ENCODE measurements at places on chromosomes 7 and 10.

DNA sequence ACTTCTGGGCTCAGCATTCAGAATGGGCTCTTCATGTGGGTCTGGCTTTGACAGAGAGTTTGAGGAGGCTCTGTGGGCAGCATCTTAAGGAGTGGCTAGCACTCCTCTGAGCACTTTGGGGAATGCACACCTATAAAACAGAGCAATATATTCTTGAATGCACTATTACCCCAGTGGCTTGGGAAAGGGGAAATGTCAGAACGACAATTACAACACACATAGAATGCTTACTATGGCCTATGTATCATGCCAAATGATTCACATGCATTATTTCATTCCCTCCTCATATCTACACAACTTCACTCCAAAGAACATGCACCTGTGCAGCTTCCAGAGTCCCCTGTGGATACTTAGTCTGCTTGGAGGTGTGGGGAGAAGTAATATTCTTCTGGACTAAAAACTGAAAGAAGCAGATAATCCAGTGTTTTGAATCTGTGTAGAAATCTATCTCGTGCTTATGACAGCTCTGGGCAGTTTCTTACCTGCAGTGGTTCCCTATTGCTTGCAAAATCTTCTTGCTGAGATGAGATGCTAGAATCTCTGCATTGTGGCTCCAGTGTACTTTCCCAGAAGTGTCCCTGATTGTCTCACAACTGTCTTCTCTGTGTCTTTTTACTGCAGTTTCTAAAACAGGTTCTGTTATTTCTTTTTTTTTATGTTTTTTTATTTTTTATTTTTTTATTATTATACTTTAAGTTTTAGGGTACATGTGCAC is 5.5 kb upstream of the MGAM start:
- no peak for DNase-seq

- DNase-seq: no peak
These were observed 50.4 kb upstream of the ZNF365 start for GRCh38 chr10:62323751-62324150.

DNA sequence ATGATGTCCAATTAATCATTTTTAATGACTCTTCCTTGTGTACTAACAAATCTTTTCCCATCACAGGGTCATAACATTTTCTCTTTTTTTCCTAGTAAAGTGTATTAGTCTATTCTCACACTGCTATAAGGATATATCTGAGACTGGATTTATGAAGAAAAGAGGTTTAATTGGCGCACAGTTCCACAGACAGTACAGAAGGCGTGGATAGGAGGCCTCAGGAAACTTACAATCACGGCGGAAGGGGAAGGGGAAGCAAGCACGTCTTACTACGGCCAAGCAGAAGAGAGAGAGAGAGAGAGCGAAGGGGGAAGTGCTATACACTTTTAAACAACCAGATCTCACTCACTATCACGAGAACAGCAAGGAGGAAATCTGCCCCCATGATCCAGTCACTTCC is 359.4 kb upstream of the NFE2L3 start:
- DNase-seq: no peak

GRCh38 chr10:86799188-86799845 is 42.9 kb downstream of the BMPR1A start:
- DNase-seq: no peak

GRCh38 chr10:77909021-77909748 is 17.4 kb downstream of the DLG5 start:
- DNase-seq: no peak

GRCh38 chr10:37816290-37816689 is 41.1 kb downstream of the ZNF248 start:
- no peak for DNase-seq

- no peak for DNase-seq
These were observed 180.9 kb downstream of the SEMA3A start for GRCh38 chr7:84013616-84014240.

- DNase-seq: no peak
These were observed 102.6 kb upstream of the HABP2 start for GRCh38 chr10:113450046-113450804.

DNA sequence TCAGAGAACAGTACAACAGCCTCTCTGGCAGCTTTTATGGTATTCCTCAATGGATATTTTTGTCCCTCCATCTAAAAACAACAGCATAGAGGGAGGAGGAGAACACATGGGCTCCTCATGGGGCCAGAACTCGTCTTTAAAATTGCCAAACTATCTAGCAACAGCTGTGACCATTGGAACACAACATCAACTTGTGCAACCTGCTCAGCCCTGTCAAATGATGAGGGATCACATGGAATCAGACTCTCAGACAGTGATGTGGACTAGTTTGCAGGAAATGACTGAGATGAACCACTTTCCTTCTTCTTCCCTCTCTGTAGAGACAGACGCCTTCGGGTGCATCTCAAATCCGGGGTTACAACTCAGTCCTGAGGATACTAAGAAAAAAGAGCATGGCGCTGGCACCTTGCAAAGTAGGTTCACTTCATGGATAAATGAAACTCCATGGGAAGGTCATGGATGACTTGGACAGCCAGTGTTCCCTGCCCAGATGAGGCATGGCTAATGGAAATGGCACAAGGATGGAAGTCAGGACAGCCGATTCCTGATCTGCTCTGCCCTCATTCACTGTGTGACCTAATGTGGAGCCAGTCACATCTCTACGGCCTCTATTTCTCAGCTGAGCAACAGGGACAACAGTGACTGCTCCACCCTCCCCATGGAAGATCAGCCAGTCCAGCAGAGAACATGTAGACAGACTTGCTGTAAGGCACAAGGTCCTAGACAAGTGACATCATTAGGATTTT is 24.6 kb upstream of the DGKI start:
- DNase-seq: no peak

DNA sequence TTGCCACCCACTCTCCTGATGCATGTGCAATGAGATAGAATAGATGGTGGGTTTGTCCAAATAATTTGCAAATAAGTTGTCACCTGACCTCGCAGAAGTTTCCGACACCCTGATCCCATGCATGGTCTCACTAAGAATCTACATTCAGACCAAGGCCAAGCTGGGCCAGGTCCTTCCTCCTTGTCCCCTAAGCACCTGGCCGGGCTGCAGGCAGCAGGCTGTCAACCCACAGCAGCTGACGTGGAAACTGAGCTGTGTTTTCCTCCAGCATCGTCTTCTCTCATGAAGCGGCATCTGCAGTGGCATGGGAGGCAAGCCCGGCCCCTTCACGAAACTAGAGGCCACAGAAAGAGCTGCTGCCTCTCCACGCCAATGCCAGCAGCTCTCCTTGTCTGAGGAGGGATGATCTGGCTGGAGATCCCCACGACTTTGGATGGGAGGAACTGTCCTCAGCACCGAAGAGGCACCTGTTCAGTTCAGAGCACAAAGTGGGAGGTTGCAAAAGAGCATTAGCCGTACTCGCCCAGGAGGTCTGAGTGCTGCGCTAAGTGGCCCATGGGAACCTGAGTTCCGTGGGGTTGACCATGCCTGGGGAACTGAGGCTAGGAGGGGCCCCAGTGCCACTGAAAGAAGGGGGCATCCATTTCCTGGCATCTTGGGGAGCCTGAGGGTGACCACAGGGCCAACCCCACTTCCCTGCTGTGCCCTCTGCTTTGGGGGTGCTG is 110.5 kb upstream of the INSIG1 start:
- no peak for DNase-seq

DNA sequence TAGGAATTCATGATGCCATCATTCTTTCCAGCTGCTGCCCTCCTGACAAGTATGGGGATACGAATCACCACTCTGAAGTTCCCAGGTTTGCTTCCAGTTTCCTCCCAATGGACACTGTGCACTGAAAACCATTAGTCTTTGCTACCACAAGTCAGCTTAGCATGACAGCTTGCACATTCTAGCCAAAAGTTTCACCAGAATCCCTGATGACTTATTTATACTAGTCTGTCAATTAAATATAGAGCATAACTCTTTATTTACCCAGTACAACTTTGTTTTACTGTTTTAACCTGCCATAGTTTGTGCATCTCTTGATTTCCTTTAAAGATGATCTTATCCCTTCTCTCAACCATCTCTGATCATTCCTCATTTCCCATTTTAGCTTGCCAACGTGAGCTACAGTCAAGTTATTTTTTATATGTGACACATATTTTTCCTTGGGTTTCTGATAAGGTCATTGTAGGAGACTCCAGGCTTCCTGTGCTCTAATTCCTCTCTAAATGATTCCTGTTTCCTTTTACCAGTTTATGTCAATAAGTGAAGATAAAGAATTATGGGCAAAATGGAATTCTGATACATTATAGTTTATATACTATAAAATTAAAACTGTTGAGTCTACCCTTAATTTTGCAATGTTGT is 167.5 kb upstream of the MEOX2 start:
- no peak for DNase-seq

GRCh38 chr10:92972066-92972870 is 88.3 kb upstream of the CYP26C1 start:
- peak; percentile 72 for DNase-seq

- no peak for DNase-seq
These were observed 53.0 kb upstream of the RAB18 start for GRCh38 chr10:27451054-27451453.

GRCh38 chr10:118817328-118818068 is 62.7 kb upstream of the CACUL1 start:
- no peak for DNase-seq

DNA sequence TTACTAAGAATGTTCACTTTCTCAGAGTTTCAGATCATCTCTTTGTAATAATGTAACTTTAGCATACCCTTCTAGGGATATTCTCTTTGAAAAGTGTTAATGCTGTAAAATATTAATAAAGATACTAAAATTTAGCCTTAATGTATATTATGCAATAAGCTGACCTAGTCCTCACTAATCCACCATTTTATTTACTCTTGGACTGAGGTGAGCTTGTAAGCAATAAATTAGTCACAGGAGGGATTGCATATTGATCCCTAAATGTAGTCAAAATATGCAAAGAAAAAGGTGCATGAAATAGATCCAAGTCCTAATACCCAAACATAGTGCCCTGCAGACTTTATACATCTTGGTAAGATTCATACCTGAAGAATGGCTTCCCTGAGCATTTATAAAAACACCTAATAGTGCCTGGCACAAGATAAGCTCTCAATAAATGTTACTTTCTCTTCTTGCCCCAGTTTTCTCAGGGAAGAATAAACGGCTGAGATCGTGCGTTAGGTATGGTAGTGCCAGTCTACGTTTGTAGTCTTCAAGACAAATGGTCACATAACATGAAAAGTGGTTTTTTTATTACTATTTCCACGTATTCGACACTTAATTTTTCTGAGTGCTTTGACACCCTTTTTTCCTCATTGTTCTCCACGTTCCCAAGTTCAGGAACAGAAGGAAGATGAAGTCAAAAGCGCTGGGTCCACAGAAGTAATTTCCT is 14.3 kb downstream of the INSIG1 start:
- no peak for DNase-seq

DNA sequence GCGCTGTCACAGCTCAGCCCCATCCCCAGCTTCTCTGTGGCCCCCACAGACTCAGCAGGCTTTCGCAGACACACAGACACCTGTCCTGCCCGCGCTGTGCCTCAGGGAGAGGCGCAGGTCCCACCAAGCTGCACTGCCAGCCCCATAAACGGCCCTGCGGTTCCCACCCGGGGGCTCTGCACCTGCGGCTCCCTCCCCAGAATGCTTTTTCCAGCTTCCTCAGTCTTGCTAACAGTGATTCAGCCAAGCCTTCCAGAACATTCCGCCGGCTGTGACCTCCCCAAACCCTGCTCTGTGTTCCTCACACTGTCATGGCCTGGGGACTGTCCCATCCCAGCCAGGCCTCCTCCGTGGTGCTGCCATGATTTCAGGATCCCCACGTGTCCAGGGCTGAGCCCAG is 27.8 kb upstream of the TNRC18 start:
- no peak for DNase-seq

DNA sequence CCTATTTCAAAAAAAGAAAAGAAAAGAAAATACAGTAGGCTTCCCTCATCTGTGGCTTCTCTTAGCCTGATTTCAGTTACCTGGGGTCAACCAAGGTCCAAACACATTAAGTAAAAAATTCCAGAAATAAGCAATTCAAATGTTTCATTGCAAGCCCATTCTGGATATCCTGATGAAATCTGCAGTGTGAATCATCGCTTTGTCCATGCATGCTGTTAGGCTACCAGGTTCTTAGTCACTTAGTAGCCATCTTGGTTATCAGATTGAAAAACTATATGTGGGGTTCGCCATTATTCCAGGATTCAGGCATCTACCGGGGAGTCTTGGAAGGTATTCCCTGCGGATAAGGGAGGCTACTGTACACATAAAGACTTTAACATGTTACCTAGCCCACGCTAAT is 991 bp upstream of the FAM204A start:
- peak; percentile 11 for DNase-seq

- DNase-seq: no peak
These were observed 174.7 kb upstream of the LYZL1 start for GRCh38 chr10:29114141-29114540.

DNA sequence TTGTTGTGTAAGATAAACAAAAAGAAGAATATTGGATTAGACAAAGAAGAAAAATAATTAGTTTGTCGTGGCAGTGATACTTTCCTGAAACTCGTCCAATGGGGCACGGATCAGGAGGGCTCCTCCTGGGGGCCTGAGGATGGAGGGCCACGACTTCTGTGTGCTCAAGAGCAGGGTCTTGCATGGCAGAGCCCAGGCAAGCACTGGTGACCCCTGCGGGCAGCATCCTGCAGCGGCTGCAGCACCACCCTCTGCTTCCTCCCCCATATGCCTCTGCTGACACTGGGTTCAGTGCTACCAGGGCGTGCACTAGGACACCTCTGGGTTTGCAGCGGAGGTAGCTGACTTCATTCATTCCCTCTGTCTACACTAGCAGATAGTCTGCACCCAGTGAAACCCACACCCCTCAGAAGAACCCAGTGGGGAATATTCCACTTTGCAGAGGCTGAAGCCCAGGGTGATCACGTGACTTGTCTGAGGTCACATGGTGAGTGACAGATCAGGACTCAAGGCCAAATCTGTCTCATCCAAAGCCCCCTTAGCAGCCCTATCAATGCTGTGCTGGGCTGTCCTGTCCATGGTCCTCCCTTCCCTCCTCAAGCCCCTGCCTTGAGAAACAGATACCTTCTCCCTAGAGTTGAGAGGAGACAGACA is 375.5 kb downstream of the TCERG1L start:
- no peak for DNase-seq

DNA sequence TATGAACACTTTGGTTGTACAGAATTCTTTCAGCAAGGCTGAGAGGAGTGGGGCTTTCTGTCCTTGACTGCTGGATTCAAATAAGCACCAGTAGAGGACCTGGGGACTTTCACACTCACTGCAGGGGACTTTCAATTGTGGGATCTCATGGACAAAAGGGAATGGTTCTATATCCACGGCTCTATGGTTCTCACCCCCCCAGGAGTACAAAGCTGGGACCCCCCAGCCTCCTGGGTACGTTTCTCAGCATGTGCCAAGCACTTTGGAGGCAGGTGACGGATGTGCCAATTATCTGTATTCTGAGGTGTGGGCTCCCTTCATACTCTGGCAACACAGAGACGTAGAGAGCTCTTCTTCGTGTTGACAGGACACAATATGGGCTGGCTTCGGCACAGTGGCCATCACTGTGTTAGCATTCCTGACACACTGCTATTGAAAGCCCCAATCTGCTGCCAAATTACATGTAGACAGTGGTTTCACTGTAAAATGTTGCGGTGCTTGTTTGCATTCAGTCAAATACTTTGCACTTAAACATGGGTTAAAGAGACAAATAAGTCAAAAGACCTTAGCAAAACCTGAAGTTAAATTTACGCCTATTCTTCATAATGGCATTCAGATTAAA is 92.7 kb upstream of the SAMD8 start:
- DNase-seq: no peak

- DNase-seq: no peak
These were observed 409.2 kb upstream of the DPP6 start for GRCh38 chr7:153642989-153643388.
